ENCODE measurements at places on chromosomes 13 and 19.

DNA sequence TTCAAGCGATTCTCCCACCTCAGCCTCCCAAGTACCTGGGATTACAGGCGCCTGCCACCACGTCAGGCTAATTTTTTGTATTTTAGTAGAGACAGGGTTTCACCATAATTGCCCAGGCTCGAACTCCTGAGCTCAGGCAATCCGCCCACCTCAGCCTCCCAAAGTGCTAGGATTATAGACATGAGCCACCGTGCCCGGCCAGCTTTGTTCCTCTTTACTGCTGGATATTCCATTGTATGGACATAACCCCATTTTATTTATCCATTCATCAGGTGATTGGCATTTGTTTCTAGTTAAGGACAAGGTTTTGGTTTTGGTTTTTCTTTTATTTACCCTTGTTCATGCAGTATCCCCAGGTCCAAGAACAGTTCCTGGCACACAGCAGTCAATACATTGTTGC is 4.1 kb upstream of the RPS9 start:
- no peak for DNase-seq

GRCh38 chr13:40059540-40060232 is 404.2 kb downstream of the COG6 start:
- DNase-seq = no peak

- no peak for DNase-seq
Observed at GRCh38 chr19:38277969-38278680, 13.8 kb downstream of the SPINT2 start.

DNA sequence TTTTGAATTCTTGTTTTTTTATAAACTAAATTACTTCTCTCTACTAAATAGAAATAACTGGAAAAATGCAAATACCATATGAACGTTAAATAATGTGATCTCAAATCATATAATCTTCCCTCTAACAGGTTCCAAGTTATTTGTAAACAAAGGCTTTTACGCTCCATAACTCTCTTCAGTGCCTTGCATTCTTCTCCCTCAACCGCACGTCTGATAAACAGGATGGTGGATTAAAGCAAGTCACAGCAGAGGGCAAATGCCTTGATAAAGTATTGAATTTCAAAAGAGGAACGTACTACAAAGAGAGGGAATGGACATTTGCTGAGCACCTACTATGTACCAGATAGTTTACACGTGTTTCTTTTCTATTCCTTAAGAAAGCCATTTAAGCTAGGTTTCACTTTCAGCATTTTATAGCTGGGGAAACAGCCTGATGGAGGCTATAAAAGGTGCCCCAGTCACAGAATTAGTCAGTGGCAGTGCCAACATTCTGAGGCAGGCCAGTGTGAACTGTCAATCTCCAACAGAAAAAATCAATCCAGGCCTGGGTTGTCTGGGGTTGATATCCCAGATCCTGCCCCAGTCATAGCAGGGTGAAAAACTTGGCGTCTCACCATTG is 15.8 kb downstream of the MRPS31 start:
- no peak for DNase-seq

- no peak for DNase-seq
Observed at GRCh38 chr19:27881213-27881612, 1331.7 kb downstream of the UQCRFS1 start.

- DNase-seq = no peak
Observed at GRCh38 chr19:54448040-54448773, 792 bp upstream of the LENG8 start.

GRCh38 chr19:50547385-50548190 is 20.6 kb downstream of the LRRC4B start:
- DNase-seq = no peak

- no peak for DNase-seq
Observed at GRCh38 chr19:52536448-52536800, 9.0 kb downstream of the ZNF808 start.
